ENCODE measurements at places on chromosomes 1 and 21. TPM values are rescaled to one million over a fixed set of nuclear protein-coding genes. Genes with fewer than 3 reads are reported as not detected.
A peak's percentile ranks its signal among the peaks of the same experiment; 100 is the strongest.

DNA sequence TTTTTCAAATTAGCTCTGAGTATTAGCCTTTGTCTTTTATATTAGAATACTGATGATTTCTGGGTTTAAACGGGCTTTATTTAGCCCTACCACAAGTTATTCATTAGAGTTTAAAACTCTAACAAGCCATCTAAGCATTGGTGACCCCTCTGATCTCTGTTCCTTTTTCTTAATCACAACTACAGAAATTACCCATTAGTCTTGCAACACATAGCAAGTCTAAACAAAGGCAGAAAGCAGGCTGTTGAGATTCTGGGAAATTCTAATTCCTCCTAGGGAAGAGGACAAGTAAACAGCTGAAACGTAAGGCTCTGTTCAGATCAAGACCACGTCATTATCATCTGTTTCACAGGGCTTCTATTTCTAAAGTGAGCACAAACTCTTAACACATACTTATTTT, 491.2 kb upstream of the ZRANB2 start:
- DNase-seq, result no peak

- no peak for DNase-seq
Observed at GRCh38 chr1:221873673-221874072, 131.8 kb upstream of the DUSP10 start.

DNA sequence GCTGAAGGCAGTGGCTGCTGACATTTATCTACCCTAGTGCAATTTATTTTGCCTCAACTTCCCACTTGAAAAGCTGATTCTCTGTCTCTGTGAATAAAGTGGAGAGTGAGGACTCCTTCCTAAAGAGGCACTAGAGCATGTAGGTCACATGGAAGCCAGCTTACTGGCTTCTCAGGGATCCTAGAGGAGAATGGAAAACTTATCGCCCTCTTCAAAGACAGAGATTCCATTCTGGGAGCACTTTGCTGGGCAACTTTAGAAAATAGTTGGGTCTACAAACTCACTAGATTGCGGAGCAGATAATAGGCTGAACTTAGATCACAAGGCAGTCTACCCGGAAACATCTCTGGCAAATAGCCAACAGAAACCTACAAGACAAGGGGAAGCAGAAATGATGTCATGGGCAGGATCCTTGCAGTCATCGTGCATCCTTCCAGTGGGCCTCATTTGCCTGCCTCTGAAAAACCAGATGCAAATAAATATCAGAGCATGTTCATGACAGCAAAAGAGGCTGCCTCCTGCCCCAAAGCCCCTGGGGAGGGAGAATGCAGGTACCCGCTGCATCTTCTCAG, 104.8 kb upstream of the BARHL2 start:
- DNase-seq, result no peak

GRCh38 chr1:204996981-204997380, 46.0 kb upstream of the CNTN2 start:
- no peak for DNase-seq

DNA sequence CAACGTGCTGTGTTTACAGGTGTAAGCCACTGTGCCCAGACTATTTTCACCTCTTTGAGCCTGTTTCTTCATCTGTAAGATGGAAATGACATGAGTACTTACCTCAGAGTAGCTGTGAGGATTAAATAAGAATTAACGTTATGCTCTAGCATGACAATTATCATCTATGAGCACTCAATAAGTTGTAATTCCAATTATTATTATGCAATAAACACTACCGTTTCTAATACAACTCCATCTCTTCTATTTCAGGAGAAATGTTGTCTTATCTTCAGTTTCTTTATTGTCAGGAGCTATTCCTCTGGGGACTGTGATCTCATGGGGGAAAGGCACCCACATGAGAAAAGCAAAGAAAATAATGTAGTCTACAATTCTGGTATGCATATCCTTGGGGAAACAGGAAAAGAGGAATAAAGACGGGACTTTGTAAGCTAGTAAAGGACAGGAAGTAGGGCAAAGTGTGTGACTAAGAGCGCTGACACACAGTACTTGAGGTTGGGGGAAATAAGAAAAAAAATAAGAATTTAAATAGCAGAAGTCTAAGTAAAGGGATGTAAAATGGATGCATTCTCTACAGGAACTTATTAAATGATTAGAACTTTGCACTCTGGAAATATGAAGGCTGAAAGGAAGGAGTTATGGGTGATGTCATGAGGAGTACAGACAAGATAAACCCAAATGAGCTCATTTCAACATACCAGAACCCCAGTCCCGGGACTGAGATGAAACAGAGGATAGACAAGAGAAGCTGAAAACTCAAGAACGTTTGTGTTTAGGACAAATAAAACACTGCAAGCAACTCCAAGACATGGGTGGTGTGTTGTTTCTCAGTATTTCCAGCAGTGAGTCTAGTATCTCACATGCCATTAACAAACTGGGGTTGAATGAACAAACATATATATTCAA, 9.8 kb downstream of the PHC2 start:
- DNase-seq, result no peak

ATAD3C gene
- polyA plus RNA-seq, result 2.8 TPM

GRCh38 chr1:234589064-234589800, 20.7 kb downstream of the IRF2BP2 start:
- DNase-seq, result no peak

GRCh38 chr1:12578860-12579422, 39.1 kb downstream of the DHRS3 start:
- DNase-seq, result no peak

IFNLR1 gene
- 5.1 TPM for polyA plus RNA-seq

- peak; percentile 43 for DNase-seq
Observed at GRCh38 chr1:9960706-9961562, 17.7 kb downstream of the NMNAT1 start.

KPRP gene
- not detected for polyA plus RNA-seq

- DNase-seq, result no peak
Observed at GRCh38 chr21:32951041-32951440, 74.7 kb upstream of the OLIG2 start.

DNA sequence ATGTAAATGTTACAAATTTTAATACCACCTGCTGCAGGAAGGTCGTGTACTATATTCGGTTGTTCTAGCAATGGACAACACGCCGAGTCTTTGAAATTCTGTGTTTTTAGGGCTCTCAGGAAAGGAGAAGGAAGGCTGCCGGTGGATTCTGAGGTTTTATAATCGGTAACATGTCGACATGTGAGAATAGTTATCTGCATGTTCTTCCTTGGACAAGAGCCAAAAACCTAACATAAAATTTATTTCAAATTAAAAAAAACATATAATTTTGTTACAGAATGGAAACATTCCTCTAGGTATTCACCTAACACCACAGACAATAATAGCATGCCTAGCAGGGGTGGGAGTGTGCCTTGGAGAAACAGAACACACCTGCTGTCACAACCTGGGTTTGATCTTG, 4.8 kb downstream of the PSMG1 start:
- no peak for DNase-seq

DNA sequence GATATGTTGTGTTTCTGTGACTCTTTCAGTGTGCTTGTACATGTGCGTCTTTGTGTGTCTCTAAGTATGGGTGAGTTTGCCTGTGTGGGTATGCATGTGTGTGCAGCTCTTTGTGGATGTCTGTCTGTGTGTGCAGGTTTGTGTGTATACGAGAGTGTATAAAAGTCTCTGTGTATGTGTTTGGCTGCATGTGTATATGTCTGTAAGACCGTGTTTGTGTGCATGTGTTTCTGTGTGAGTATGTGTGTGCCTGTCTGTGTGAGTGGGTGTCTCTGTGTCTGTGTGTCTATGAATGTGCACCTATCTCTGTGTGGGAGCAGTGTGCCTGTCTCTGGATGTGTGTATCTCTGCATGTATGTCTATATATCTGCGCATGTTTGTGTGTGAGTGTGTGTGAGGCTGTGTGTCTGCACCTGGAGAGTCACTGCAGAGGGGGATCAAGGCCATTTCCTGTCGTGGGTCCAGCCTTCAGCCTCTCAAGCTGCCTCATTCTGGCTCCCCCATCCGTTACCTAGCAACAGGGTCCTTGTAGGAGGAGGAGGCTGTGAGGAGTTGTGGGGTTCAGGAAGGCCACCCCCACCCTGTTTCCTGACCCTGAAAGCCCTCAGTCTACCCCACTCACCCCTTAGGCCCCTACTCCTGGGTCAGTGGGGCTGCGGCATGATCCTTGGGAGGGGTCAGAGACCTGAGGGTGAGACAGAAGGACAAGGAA, 10.4 kb downstream of the FGR start:
- no peak for DNase-seq

DNA sequence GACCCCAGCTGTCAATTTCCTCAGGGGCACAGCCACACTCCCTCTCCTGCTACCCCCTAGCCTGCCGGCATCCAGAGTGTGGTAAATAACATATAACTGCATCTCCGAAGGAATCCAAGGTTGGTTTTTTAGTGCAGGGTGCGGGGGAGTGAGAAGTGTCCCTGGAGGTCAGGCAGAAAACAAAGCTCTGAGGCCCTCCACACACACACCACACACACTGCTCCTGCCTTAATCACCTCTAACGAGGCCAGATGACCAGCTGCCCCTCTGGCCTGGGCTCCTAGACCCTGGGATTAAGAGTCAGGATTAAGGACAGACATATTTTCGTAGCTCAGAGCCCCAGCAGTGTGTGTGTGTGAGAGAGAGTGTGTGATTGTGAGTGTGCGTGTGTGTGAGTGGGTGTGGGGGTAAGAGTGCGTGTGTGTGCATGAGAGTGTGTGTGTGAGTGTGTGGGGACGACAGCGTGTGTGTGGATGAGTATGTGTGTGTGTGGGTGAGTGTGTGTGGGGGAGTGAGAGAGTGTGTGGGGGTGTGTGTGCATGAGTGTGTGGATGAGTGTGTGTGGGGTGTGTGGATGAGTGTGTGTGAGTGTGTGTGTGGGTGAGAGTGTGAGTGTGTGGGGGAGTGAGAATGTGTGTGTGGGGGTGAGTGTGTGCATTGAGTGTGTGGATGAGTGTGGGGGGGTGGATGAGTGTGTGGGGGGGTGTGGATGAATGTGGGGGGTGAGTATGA, 14.6 kb downstream of the SDC3 start:
- no peak for DNase-seq

GRCh38 chr1:60149251-60149650, 75.7 kb upstream of the C1orf87 start:
- no peak for DNase-seq

GRCh38 chr1:158362941-158363340, 9.2 kb downstream of the CD1E start:
- DNase-seq, result no peak

ZNF692 gene
- polyA plus RNA-seq, result 56.0 TPM

NFASC gene
- 32.2 TPM for polyA plus RNA-seq

GRCh38 chr1:6191968-6192367, 7.4 kb downstream of the RPL22 start:
- DNase-seq, result no peak

- no peak for DNase-seq
Observed at GRCh38 chr1:161486806-161487741, 18.2 kb upstream of the FCGR2A start.

GRCh38 chr1:72432645-72433267, 150.4 kb upstream of the NEGR1 start:
- no peak for DNase-seq

DNA sequence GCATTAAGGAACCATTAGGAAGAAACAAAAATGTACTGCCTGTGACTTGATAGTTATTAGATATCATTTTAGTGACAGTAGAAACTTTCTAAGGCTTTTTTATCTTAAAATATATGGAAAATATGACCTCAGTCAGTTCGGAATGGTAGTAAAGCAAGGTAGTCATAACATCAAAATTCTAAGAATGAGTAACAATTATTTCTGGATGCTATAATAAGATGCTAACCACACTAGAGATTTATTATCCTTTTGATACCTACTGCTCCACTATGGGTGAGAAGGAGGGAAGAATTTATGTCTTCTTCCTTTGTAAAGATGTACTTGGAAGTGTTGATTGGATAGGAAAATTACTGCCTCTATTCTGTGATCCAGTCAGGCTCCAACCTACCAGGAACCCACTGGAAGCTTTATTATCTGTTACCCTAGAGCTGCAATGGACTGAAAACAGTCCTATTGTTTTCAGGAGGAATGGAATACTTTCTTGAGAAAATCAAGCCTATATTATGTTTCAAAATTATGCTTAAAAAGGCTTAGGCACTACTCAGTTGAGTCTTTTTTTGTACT, 8.8 kb downstream of the FMN2 start:
- DNase-seq, result no peak

GRCh38 chr1:160125746-160126145, 10.2 kb downstream of the ATP1A2 start:
- no peak for DNase-seq

DNA sequence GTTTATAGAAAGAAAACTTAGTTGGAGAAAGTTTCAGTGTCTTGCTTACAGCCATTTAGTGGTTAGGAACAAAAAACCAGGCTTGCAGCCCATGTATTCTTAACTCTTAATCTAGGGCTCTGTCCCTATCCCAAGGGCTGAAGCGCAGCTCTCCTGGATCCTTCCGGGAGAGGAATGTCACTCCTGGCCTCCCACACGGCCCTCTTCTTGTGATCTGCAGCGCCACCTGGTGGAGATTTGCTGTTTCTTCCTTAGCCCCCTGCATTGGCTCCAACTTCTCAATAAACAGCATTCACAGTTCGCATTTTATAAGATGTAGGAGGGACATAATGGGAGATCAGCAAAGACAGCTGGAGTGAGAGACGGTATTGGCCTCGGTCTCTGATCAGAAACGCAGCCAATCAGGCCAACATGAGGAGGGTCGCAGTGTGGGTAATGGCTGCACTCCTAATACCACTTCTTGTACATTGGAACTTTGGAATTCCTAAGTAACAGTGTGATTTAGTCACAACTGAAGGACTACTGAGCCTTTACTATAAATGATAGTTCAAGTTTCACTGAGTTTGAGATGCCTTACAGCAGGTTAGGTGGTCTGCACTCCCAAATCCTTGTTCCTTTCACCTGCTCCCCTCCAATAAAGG, 283.4 kb downstream of the ASTN1 start:
- DNase-seq, result peak; percentile 82

- DNase-seq, result no peak
Observed at GRCh38 chr1:227568593-227568992, 5.2 kb downstream of the ZNF678 start.

DNA sequence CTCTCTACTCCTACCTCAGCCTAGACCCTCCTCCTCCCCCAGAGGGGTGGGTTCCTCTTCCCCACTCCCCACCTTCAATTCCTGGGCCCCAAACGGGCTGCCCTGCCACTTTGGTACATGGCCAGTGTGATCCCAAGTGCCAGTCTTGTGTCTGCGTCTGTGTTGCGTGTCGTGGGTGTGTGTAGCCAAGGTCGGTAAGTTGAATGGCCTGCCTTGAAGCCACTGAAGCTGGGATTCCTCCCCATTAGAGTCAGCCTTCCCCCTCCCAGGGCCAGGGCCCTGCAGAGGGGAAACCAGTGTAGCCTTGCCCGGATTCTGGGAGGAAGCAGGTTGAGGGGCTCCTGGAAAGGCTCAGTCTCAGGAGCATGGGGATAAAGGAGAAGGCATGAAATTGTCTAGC, 21.6 kb upstream of the VPS13D start:
- no peak for DNase-seq

GRCh38 chr1:173249349-173249748, 42.2 kb upstream of the TNFSF4 start:
- no peak for DNase-seq

All from renal pelvis (tissue), 12 donors.